ENCODE measurements at places on chromosomes 2 and 18.

GRCh38 chr2:3626812-3627499 lies 31.0 kb upstream of the ALLC start:
- no peak for DNase-seq

GRCh38 chr2:235554385-235554784 lies 60.5 kb downstream of the AGAP1 start:
- DNase-seq: no peak

- no peak for DNase-seq
These were observed 95.3 kb downstream of the EIPR1 start for GRCh38 chr2:3282056-3282998.

- DNase-seq: no peak
These were observed 7.5 kb upstream of the SERPINB13 start for GRCh38 chr18:63579616-63580015.

DNA sequence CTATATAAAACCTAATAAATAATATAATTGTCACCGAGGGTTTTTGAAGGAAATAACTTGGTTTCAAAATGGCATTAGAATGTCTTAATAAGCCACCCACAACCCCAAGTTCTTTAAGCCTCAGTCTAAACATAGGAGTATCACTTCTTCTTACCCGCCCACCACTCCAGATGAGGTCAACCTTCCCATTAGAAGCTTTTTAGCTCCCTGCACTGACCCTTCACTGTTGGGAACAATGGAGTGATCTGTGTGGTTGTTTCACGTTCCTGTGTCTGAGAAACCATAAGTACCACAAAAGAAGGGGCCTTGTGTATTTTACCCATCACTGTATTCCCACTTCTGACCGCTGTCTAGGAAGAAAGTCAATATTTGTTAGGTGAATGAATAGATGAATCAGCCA lies 326.3 kb upstream of the ZNF521 start:
- no peak for DNase-seq

DNA sequence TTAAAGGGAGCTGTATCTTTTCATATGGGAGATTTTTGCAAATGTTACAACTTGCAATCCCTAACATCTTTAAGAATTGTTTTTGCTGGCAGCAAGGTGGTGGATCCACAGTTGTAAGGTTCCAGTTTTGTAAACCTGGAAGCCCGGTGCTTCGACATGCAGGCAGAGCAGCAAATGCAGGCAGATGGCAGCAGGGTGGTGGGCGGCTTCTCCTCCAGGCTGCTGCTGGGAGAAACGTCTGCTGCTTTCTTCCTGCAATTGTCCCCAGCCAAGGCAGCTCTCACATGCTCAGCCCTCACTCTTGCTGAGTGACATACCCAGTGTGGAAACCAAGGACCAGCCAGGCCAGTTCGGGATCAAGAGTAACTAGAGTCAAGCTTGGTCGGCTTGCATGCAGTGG lies 166.0 kb downstream of the SEPTIN10 start:
- DNase-seq: no peak

DNA sequence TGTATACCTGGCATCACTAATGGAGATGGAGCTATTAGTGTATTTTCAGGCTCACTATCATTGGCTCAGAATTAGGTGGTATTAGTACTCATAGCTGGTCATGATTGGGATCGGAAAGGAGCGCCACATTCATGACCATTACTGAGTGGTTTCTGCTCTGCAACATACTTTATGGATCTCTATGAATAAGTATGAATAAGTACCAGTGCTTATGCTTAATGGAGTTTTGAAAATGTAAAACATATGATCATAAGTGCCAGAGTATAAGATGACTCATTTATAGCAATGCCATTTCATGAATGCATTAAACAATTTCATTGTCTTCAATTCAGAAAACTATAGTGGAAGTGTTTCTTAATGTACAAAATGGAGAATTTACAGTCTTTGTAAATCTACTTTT lies 156.7 kb downstream of the GALNT3 start:
- no peak for DNase-seq

DNA sequence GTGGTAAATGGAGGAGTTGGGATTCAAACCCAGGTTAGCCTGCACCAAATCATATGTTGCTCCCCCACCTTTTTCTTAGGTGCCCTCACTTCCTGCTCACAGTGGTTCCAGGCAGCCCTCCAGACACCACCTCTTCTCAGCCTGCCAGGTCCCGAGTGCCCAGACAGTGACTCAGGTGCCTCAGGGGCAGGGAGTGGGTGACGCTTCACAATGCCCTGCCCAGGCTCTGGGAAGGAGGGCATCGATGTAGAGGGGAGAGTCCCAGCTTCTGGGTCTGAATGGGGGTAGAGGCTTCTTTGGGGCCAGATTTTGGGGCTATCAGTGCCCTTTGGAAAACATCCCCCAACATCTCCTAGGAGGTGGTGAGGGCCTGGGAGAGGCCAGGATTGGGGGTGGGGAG lies 5.2 kb upstream of the DNAJB2 start:
- no peak for DNase-seq

GRCh38 chr2:18125303-18125702 lies 246.8 kb downstream of the KCNS3 start:
- no peak for DNase-seq

DNA sequence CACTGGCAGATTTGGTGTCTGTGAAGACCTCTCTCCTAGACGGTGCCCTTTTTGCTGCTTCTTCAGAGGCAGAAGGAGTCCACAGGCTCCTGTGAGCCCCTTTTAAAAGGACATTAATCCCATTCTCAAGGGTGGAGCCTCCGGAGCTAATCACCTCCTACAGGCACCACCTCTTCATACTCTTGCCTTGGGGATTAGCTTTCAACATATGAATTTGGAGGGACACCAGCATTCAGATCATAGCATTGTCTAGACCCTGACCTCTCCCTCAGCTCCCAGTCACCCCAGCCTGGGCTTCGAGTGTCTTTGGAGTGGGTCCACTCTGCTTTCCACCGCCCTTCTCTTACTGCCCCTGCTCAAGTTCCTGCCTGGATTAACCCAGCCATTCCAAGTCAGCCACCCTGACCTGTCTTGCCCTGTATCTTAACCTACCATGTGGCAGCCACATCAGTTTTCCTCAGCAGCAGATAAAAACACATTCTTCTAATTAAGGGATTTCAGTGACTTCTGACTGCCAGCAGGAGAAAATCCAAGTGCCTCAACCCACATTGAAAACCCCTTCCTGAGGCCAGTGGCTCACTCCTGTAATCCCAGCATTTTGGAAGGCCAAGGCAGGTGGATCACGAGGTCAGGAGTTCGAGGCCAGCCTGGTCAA lies 6.1 kb upstream of the NCL start:
- DNase-seq: no peak

- DNase-seq: no peak
These were observed 31.7 kb upstream of the ZNF396 start for GRCh38 chr18:35408843-35409261.

All from stromal cell of bone marrow (primary cell).